Activated naive CD4-positive, alpha-beta T cell treated with anti-CD3 and anti-CD28 coated beads, Interleukin-2, amount 50 U/mL, for 16 hours (primary cell): ENCODE measurements at places on chromosomes 2 and 18.

GRCh38 chr2:18991177-18992168, 366.9 kb downstream of the OSR1 start:
- DNase-seq: no peak

GRCh38 chr18:13452388-13452811, 233.8 kb downstream of the LDLRAD4 start:
- no peak for DNase-seq

DNA sequence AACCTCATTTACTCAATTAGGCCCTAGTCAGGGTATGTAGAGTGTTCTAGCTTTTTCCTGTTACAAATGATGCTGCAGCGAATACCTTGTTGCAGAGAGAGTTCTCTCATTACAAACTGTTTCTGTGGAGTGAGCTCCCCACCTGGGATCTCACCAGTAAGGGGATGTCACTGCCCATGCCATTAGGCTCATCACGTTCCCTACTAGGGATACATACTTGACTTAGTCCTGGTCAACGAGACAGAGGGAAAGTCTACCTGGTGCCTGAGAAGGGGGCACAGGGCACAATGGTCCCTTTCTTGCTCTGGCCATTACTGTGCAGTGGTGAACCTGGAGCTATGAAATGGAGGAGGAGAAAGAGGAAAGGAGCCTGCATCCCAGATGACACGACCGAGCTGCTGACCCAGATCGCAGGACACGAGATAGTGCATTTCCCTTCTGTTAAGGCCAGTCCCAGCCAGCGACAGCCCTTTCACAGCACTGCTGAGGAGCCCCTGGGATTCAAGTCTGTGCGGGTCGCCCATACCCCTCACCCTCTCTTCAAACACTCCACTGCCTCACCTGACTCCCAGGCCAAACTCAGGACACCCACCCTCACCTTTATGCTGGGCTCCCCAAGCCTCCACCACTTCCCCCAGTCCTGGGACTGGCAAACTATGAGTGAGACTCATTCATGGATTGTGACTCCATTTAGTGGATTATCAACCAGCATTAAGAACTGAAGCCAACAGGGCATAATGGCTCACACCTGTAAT, 16.0 kb downstream of the MALL start:
- DNase-seq: no peak

DNA sequence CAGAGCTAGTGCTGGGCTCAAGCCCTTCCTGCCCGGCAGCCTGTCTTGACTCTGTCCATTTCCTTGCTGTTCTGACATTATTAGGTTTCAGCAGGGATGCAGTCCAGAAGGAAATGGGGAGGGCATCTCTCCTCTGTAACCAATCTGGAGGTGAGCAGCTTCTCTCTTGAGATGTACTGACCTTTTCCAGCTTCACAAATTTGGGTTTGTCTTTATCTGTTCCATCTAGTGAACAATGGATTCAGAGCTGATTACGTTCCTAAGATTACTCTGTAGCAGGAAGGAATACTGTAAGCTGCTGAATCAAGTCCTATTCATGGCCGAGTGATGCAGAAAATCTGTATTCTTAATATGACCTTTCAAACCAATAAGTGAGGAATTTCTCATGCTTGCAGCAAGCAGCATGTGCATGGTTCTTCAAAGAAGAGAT, 11.0 kb downstream of the PLA2R1 start:
- no peak for DNase-seq

GRCh38 chr2:158456309-158457066, at the start of the genes CCDC148 and PKP4:
TSS of gene CCDC148 (minus strand) at chr2:158456753. CDS start at chr2:158456439, 314 bp downstream.
TSS of gene PKP4 (plus strand) at chr2:158456952. CDS start at chr2:158533185, 76,233 bp downstream.
- DNase-seq: peak; percentile 89

DNA sequence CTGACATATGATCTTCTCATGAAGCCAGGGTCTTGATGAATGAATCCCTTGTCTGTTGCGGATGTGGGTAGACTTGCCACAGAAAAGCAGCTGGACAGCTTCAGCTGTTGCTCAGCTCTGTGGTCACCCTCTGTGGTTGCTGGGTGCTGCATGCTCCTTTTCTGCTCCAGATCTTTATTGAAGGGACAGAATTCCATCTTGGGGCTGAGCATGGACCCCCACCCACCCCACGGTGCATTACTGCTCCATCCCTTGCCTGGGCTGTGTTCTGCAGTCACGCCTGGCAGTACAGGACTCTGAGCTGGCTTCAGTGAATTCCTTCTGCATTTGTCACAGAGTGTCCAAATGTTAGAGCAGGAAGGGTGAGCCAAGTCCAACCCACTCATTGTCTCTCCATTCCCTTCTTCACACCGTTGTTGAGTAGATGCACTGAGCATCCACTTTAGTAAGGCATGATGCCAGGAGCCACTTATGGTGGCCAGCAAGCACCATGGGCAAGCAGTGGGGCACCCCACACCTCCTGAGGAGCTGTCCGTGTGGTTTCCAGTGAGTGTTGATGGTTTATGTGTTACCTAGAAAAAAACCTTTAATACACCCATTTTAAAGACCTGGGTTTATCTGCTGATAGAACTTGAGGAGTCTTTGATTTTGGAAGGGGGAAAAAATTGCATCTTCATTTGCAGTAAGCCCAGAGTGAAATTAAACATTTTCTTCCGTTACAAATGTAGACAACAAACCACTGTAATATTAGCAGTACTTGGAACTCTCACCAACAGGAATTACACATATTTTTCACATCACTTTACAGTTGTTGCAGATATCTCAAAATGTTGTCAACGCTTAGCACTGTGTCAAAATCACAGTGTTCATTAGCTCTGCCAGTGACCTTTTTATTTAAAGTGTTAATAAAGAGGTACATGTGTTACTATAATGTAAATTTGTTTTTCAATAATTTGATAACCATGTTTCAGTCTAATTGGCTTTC, 14.7 kb upstream of the ITGB6 start:
- no peak for DNase-seq
